AML-193 (cell line): ENCODE measurements at places on chromosomes 6 and 20.

- no peak for DNase-seq
These were observed 4.8 kb upstream of the RANBP9 start for GRCh38 chr6:13716225-13716954.

DNA sequence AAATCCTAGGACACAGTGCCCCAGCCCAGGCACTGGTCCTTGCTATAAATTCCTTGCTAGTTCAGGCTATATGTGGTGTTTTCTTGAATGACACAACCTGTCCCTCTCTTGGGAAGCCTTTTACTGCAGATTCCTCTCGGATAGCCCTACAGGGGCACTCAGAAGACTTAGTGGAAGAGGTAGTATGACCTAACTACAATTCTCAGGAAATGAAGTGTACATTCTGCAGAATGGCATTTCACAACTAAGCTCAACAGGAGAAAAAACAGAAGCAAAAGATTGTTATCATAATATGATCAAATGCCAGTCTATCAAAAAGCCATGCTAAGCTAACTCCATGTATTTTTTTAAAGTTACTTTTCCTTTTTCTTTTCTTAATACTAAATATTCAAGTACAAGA, 66.3 kb upstream of the FBXL4 start:
- DNase-seq: peak; percentile 80

GRCh38 chr6:65253041-65253440, 454.0 kb downstream of the EYS start:
- DNase-seq: no peak

GRCh38 chr20:57970856-57971255, 257.6 kb downstream of the ANKRD60 start:
- no peak for DNase-seq

DNA sequence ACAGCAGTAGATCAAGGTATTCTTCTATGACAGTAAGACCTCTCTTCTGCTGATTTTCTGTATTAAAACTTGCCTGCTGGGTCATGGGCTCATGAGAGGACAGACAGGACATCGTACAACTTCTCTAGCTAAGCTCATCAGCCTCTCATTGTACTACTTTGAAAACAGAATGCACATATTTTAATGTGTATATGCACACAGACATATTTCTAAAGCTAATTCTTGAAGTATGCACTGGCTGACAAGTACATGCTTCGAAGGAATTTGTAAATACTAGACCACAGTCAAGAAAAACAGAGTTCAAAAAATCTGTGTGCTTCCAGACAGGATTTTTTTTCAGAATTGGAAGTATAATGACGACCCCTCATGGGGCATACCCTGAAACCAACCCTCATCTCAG, 81.7 kb upstream of the CD83 start:
- DNase-seq: no peak

- no peak for DNase-seq
These were observed 450.1 kb downstream of the COL12A1 start for GRCh38 chr6:74755778-74756177.

GRCh38 chr6:17413313-17413750, 19.9 kb downstream of the CAP2 start:
- no peak for DNase-seq

DNA sequence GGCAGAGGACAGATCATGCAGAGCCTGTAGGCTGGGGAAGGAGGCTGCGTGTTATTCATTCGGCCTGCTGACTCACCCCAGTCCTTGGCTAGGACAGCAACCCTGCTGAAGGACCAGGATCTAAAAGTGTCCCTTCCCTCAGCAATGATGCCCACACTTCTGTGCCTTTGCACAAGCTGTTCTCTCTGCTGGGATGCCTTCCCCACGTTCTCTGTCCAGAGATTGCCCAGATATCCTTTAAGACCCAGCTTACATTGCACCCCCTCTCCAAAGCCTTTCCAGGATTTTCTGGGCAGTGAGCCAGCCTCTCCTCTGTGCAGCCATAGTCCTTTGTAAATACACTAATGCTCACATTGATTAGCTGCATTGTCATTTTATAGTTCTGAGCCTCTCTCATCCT, 99.3 kb upstream of the CHD6 start:
- no peak for DNase-seq

- no peak for DNase-seq
These were observed 625.4 kb downstream of the QKI start for GRCh38 chr6:164039954-164040375.

DNA sequence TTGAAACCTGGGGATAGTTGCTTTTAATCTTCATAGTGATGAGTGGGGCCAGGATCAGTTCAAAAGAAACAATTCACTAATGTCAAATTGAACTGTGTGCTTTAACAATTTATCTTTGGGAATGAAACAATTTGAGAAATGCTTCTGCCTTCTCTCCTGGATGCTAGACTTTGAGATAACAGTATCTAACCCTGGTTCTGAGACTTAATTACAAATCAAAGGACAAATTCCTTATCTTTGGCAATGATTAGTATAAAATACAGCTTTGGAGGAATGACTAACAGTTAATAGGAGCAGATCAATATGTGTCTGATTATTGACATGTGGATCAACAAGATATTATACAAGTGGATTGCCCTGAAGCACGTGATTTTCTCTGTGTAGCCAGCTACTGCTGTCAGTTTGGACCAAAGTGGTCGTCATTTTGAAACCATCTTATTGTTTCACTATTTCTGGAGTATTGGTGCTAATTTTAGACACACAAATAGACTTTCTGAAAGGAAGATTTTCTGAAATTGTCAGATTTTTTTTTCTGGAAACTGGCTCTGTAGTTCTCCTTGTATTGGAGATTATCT, 6.2 kb upstream of the FLRT3 start:
- DNase-seq: no peak

GRCh38 chr20:59920944-59921343, 12.5 kb downstream of the SYCP2 start:
- DNase-seq: no peak

DNA sequence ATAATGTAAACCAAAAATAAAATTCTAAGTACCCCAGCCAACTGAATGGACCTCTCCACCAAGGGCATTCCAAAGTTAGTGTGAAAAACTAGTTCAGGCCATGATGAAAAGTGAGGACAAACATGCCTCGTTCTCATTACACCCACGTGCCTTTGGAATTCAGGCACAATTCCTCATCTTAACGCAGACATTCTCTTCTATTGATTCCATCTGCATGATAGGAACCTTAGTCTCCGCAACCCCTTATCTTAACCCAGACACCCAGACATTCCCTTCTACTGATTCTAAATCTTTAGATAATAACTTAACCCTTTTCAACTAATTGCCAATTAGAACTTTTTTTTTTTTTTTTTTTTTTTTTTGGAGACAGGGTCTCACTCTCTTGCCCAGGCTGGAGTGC, 7.6 kb upstream of the SERPINB6 start:
- no peak for DNase-seq

- DNase-seq: no peak
These were observed 46.9 kb upstream of the ENPP5 start for GRCh38 chr6:46217671-46218131.

- no peak for DNase-seq
These were observed 66.0 kb downstream of the ZBTB2 start for GRCh38 chr6:151325075-151326050.

DNA sequence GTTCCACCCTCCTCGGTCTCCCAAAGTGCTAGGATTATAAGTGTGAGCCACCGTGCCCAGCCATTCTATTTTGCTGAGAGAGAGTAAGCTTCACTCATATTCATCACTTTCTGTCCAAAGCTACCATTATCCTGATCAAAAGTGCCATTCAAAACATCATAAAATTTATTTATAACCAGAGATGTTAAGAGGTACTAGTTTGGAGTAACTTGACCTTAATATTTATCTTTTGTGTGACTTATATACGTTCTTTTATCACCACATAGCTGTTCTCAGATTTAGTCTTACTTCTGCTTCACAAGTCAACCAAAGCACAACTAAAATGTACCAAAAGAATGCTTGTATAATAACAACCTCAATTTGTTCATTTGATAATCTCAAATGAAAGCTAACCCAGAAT, 18.1 kb downstream of the AKIRIN2 start:
- no peak for DNase-seq

- no peak for DNase-seq
These were observed 16.4 kb downstream of the FAXC start for GRCh38 chr6:99333068-99333467.

DNA sequence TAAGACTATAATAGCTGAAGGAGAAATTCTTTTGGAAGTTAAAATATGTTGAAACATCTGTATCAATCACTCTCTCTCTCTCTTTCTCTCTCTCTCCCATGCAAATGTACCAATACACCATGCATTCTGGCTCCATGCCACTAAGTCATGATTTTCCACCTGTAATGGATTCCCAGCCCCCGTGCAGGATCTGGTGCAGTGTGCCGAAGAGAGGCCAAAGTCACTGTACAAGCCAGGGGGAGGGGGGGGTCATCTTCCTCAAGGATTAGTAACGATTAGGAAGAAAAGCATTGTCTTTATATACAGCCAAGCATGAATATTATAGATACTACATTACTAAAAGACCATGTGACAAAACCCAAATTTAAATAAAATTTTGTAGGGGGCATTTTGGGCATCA, 725.1 kb downstream of the KIF16B start:
- DNase-seq: no peak

- DNase-seq: no peak
These were observed 6.2 kb downstream of the LRRC1 start for GRCh38 chr6:53801022-53801421.

DNA sequence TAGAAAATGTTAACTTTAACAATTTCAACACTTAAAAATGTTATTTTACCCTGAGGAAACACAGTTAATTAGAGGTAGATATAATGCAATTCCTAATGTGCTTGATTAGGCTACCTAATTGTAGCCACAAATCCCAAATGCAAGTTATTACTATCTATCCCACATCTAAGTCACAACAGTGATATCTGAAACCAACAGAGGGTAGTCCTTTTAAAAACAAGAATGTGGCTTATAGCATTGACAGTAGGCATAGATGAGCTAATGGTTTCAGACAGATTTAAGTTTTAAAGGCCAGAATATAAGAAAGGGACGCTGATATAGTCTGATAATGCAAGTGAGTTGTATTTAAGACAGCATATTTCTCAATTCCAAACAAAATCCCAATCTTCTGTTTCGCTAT, 23.0 kb downstream of the PLN start:
- no peak for DNase-seq

DNA sequence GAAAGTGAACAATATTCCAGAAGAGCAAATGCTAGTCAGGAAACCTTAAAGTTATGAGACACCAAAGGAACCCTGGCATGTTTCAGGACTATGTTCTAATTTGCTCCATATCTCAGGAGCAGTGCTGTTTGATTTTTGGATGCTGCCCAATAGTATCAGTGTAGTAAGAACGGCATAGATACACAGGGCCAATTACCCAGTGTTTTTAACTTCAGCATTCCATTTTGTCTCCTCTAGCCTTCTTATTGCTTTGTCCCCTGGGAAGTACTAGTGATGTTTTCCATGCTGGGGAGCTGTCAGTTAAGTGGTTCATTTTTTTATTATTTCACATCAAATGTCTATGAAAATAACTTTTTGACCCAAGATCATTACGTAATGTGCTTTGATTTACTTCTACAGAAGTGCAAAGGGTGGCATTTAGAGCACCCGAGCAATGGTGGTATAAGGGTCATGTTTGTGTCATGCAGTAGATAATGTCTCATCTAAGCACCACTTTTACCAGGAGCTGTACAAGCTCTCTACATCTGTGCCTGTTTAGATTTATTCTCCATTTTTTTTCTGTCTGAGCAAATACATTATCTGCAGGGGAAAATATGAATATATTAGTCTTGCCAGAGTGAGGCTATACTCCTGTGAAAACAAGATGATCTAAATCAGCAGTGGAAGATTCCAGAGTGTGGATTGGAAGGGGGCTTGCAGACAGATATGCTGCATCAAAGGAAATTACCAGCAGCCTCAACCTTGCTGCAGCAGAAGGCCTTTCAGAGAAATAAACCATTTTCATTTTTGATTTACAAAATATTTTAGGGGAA, 198.8 kb upstream of the OPRM1 start:
- no peak for DNase-seq

GRCh38 chr20:24987873-24988835, 4.4 kb downstream of the APMAP start:
- no peak for DNase-seq

DNA sequence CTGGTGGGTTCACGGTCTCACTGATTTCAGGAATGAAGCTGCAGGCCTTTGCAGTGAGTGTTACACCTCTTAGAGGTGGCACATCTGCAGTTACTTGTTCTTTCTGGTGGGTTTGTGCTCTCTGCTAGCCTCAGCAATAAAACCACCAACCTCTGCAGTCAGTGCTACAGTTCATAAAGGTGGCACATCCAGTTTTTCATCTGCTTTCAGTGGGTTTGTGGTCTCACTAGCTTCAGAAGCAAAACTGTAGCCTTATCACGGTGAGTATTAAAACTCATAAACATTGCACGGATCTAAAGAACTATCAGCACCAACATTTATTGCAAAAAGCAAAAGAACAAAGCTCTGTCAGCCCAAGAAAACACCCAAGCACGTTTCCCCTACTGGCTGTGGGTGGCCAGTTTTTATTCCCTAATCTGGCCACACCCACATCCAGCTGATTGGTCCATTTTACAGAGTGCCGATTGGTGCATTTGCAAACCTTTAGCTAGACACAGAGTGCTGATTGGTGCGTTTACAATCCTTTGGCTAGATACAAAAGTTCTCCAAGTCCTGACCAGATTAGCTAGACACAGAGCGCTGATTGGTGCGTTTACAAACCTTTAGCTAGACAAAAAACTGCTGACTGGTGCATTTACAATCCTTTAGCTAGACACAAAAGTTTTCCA, 3.4 kb upstream of the TMEM14C start:
- no peak for DNase-seq

- no peak for DNase-seq
These were observed 509.5 kb upstream of the ID4 start for GRCh38 chr6:19327661-19328060.

GRCh38 chr6:168303982-168304751, 15.4 kb downstream of the DACT2 start:
- no peak for DNase-seq

DNA sequence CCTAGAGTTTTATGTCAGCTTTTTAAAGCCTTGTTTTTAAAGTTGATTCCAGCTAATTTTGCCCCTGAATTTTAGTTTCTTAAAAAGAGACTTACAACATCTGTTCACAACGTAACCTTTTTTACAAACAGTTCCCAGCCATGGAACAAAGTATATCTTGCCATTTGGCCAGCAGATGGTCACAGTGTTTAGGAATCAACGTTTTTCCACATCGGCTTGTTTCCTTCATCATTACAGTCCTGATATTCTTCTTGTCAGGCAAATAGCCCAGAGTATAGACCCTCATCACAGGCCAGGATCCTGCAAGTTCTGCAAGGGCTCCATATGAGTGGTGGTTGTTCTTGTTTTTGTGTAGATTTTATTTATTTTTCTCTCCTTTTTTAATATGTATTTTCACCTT, 341.7 kb upstream of the HTR1E start:
- DNase-seq: no peak

- DNase-seq: no peak
These were observed 65.2 kb downstream of the CDC5L start for GRCh38 chr6:44452725-44453124.

- DNase-seq: no peak
These were observed 79.2 kb downstream of the STXBP5 start for GRCh38 chr6:147283460-147283859.

GRCh38 chr6:28941684-28942448, 18.1 kb upstream of the TRIM27 start:
- DNase-seq: no peak
